ENCODE measurements at places on chromosomes 12 and 14. TPM values are rescaled to one million over a fixed set of nuclear protein-coding genes. Genes with fewer than 3 reads are reported as not detected.
A peak's percentile ranks its signal among the peaks of the same experiment; 100 is the strongest.

GRCh38 chr12:9344541-9344940 lies 136.3 kb upstream of the PZP start:
- no peak for DNase-seq

DNA sequence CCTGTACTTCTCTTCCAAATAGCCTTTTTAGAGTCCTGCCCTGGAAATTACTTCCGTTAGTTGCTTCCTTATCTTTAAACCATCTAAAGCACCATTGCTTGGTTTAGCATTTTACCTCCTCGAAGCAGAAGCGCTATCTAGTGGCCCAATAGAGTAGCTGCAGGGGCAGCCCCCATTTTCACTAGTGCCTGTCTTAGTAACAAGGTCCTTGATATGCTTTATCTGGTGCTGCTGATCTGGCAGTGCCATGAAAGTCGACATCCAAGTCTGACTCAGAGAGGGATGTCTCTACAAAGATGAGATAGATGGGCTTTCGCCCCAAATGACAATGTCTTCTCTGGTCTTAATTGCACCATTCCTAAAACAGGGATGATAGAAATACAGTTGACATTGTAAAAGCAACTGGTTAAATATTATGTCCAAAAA lies 25.0 kb upstream of the CIT start:
- DNase-seq = peak; percentile 83

DNA sequence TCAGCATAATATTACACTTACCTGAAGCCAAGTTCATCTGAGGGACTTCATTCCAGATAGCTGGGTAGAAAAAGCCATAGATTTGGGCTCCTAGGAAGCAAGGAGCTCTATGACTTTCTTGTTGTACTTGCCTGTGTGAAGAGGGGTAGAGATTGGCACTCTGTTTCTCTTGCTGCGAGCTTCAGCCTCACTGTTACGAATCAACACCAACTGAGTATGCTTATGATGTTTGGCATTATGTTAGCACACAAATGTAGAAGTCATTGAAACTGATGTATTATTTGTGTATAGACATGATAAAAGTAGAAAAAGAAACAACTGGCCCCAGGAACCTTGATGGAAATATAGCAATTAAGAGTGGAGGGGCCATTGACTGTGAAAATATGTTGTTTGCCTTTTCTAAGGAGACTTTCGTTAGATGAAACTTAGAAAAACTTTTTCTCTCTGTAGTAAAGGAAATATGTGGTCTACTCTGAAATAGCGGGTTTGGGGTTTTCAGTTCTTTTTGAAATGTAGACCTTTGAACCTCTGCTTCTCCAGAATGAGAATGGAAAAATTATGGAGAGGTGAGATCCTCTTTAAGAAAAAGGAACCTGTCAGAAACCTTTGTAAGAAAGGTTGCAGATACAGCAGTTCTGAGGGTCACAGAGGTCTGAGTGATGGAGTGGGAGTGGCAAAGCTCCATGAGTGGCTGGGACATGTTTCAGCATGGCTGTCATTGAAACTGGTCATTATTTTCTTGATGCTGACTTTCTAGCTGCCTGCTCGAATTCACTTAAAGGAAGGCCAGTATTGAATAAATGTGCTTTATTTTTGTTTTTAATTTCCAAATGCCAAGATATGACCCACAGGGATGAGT lies 159.9 kb downstream of the GCH1 start:
- DNase-seq = no peak

DNA sequence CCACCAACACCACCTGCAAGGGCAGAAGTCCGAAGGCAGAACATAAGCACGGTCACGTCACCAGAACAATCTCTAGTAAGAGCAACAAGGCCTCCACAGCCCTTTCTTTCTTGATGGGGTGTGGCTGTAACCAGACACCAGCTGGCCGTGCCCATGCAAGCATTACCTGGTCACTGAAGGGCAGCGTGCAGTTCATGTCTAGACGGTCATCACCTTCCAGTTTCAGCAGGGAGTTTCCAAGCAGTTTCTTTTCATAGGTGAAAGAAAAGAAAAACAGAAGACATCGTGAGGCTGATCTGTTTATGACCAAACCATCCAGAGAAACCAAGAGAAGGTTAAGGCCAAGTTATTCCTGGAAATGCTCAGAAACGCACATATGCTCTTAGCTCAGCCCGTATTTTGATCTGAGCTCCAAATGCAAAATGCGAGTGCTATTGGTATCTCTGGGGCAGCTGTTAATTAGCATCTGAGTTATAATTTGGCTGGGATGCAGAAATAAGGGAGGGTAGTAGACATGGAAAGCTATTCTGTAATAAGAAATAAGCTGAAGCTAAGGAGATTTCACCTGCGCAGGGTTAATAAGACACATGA lies 42.5 kb downstream of the PRKAB1 start:
- no peak for DNase-seq

DNA sequence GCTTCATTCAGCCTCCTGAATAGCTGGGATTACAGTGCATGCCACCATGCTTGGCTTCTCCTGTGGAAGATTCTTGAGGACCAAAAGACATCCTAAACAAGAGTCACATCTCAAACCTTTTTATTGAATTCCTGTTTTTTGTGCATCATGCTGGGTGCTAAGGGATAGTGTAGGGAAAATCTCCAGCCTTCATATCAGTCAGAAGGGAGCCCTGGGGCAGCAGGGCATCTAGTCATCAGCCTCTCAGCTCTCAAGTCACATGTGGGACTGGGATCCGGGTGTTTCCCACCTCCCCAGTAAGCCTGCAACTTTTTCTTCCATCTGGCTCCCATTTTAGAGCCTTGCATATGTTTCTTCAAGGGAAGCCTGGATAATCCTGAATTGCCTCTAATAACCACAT lies 25.1 kb upstream of the OASL start:
- DNase-seq = no peak

DNA sequence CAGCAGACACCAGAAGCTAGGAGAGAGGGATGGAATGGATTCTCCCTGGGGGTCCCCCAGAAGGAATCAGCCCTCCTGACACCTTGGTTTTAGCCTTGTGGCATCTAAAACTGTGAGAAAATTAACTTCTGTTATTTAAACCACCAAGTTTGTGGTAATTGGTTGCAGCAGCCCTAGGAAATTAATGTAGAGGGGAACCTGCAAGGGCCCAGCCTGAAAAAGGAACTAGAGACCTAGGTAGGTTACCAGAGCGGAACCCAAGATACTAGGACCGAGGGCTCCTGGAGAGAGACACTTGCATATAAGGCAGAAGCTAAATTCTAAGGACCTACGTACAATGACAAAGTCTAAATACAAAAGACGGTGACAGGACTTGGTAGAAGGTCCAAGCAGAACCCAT lies 8.1 kb upstream of the DENND5B start:
- no peak for DNase-seq

DNA sequence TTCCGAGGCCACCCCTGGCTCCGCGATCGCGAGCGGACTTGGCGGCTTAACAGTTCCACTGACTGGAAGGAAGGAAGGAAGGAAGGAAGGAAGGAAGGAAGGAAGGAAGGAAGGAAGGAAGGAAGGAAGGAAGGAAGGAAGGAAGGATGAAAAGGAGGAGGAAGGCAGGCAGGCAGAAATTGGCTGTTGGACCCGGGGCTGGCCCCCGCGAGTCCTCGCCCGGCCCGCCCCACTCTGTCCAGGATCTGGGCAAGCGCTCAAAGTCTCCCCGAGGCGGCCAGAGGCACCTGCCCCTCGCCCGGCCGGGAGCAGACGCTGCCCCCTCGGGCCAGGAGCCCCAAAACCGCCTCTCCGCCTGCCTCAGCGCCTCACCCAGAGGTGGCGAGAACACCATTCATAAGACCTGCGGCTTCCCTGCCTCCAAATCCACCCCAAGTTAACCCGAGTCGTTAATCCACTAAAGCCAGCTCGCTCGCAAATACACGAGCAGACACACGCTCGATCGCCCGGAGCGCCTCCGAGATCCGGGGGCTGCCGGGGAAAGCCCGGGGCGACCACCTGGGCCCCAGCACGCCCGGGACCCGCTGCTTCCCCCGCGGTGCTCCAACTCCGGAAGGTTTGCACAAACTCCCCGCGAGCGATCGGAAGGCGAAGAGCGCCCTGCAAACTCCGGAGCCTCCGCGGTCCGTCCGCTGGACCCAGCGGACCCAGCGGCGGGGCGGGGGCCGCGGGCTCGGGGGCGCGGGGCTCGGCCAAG lies 844 bp downstream of the DPF3 start:
- peak; percentile 32 for DNase-seq

- DNase-seq = peak; percentile 60
Measured at GRCh38 chr12:48917857-48918537, 7.3 kb downstream of the FKBP11 start.

DNA sequence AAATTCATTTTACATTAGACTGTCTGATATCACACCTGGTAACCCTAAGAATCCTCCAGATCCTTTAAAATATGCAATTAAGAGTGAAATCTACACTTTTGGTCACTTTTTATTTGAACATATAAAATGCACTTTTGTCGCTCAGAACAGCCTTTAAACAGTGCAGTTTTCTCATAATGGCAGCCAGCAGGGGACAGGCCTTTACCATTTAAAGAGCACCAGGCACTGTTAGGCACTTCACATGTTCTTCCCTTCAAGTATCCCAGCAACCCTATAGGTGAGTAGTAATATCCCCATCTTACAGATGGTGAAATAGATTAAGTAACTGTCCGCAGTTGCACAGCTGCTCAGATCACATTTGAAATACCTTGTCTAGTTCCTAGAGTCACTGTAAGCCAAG lies 11.3 kb upstream of the SAMD4A start:
- no peak for DNase-seq

DNA sequence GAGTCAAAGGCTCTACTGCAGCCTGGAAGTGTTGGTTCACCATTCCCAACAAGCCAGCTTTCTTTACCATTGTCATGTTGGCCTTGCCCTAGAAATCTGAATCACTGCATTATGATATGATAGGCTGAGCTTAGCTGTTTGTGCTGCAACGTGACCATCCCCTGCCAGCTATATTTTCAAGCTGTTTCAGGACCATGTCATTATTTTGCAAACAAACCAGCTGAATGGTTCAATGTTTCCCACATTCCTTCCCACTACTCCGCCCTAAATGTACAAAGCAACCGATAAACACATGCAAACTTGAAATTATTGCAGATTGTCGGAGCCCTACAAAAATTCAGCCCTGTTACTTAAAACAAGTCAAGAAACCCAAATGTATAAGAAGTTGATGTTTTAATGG lies 136.1 kb downstream of the KICS2 start:
- DNase-seq = no peak

Gene RIMBP2
- not detected for total RNA-seq

Gene ANKS1B
- total RNA-seq = 0.25 TPM

Gene DLGAP5
- total RNA-seq = 117 TPM

Gene KRT71
- total RNA-seq = not detected
